ENCODE measurements at places on chromosomes 1 and 21. TPM values are rescaled to one million over a fixed set of nuclear protein-coding genes. Genes with fewer than 3 reads are reported as not detected.

AADACL4 gene
- 0.43 TPM for total RNA-seq

DNA sequence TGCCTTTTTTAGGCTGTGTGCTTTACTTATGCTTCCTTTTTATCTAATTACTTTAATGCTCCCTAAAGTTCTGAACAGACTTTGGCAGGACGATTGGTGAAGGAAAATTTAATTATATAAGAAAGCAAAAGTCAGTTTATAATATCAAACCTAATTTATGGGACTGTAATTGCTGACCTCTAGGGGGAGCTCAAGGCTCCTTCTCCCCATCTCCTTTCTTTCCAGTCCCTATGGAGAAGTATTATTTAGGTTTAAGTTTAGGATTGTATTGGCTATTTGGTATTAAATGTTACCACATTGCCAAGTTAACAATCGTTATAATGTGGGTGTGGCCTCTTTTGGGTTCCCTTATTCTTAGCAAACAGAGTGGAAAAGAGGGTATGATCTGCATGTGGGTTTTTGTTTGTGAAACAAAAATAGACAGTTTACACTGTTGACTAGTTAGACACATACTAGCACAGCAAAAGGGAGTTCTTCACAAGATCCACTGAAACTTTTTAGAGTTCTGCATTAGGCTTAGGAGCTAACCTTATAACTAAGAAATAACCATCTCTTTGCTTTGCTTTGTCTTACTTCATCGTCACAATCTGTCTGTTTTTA, 48.2 kb upstream of the TNFSF4 start:
- peak; percentile 48 for DNase-seq

GRCh38 chr1:166813508-166814223, 25.6 kb upstream of the POGK start:
- DNase-seq: no peak

GRCh38 chr1:53810497-53810896, 27.6 kb downstream of the NDC1 start:
- no peak for DNase-seq

DNA sequence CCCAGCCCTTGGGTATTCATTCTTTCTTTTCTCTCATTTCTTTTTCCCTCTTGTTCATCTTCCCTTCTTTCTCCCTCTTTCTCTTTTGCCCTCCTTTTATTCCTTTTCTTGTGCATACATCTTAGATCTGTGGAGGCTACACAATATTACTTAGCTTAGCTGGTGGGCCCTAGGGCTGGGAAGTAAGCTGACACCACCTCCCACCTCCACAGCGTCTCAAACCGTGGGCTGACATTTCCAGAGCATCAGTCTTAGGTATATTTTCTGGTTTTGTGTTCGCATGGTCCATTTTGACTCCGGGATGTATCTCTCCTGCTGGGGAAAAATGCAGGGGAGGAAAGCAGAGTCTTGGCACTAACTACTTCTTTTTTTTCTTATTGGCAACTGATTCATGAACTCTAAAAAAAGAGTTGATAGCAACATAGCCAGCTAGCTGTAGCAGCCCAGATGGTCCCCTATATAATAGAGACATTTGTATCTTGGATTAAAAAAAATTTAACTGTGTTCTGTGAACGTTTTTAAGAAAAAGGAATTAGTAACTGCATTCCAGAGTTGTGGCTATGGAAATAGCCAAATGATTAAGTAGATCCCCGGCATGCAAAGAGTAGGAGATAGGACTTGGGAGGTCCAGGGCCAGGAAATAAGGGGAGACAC, 15.5 kb downstream of the CNIH3 start:
- no peak for DNase-seq
